ENCODE measurements at places on chromosomes 12 and 14.

DNA sequence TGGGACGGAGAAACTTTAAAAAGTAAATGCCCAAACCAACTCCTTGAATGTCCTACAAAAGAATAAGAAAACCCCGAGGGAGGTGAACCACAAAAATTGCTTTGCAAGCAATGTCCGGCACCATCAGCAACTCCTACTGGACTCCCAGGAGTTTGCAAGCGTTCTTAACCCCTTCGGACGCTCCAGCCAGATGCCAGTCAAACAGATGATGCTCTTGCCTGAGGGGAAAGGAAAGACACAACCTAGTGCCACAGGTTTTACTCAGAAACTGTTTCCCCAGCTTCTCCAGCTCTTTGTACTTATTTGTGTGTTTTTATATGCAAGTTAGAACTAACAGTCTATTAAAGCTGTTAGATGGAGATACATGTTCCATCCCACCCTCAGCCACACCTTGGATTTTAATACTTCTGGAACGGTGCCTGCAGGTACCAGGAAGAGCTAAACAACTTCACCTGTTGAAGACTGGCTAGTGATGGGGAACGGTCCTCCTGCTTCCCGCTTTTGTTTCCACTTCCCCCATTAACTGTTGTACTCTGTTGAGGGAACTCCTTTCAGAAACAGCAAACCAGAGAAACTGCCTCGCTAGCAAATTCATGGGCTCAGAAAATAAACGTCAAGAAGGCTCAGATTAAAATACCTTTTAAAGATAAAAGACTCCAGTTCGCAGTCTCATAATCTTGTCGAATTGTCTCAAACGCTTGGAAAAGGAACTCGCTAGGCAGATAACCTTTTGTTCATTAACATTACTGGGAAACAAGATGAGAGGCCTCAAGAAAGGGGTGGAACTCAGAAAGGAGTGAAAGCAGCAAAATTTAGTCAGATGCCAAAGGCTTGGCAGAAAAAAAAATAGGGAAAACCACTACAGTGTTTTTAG is 1.1 kb upstream of the FERMT2 start:
- DNase-seq, result no peak

GRCh38 chr14:24171422-24172260 is at the start of gene REC8:
Gene REC8, plus strand, starts transcription at chr14:24172080. Its CDS starts 473 bp downstream, at chr14:24172553.
- DNase-seq, result peak; percentile 94

DNA sequence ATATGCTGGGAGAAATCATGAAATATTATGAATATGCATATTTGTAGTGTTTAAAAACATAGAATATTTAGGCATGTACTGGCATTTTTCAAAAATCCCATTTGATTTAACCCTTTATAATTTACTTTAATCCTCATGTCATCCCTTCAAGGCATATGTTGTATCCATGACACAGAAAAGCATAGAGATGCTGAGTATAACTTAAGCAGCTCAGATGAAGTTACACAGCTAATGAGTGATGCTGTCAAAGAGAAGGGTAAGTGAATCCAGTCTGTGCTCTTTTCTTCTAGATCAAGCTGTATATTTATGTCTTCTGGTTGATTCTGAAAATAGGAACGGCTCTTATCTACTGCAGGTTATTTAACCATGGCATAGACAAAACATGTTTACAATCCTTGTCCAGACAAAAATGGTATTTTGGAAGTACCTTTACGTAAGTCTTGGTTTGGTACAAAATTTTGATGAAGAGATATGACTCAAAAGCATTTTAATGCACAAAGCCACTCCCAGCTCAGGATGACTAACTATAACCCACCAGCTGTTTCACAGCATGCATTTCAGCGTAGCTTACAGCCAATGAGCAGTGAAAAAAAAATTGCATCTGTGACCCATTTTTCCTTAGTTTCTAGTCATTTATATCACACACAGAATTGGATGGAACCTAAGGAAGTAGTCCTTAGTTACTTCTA is 201.7 kb downstream of the STXBP6 start:
- DNase-seq, result no peak

DNA sequence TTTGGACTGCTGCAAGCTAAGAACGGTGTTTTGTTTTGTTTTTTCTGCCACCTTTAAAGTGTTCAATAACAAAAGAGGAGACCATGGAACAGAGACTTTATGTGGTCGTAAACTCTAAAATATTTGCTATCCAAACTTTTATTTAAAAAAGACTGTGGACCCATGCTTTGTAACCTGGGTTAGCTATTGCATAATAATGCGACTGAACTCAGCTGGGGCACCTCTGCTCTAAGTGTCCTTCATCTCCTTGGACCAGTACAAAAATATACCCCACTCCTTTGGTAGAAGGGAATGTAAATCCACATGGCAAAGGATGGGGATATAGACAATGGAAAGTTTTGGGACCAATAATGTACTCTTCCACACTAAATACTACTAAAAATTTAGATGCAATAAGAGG is 65.5 kb downstream of the GPATCH2L start:
- DNase-seq, result no peak

DNA sequence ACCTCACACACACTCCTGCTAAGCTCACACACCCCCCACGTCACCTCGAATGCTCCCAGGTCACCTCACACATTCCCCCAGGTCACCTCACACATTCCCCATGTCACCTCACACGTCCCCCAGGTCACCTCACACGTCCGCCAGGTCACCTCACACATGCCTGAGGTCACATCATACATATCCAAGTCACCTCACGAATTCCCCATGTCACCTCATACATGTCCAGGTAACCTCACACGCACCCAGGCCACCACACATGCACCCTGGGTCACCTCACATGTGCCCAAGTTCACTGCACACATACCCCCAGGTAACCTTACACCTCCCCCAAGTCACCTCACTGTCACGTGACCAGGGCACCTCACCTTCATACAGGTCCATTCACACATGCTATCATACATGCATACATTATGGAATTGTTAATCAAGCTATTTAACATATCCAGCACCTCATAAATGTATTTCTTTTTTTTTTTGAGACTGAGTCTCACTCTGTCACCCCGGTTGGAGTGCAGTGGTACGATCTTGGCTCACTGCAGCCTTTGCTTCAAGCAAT is 640.3 kb downstream of the TMEM121 start:
- DNase-seq, result peak; percentile 51

- DNase-seq, result no peak
These were observed 4.5 kb upstream of the DPF3 start for GRCh38 chr14:72898448-72898847.

GRCh38 chr14:101001311-101002069 is 98.0 kb upstream of the RTL1 start:
- DNase-seq, result peak; percentile 47

DNA sequence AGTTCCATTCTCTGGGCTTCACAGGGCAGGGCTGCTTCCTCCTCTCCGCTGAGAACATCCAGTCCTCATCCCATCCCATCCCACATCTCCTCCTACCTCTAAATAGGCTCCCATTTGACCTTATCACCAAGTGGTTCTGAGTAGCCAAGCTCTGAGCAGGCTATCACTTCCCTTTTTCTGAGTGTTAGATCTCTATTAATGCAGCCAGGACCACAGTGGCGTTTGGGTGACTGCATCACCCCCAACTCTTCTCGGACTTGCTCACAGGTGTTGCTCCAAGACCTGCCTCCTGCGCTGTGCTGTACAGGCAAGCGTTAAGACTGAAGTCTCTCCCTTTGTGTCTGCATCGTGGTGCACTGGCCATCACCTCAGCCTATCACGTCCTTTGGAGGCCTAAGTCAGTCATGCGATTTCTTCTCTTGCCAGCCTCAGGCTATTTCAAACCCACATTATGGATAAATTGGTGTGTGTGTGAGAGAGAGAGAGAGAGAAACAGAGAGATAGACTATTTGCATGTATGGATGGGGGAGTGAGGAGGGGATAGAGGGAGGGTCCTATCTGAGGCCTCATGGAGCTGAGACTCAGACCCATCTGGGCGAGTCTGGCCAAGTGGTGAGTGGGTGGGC is 12.4 kb upstream of the HHIPL1 start:
- DNase-seq, result no peak

- no peak for DNase-seq
These were observed 1.5 kb downstream of the TMEM132C start for GRCh38 chr12:128268379-128268995.

GRCh38 chr12:131856366-131857097 is 28.3 kb downstream of the MMP17 start:
- no peak for DNase-seq

GRCh38 chr12:98456576-98457573 is 58.5 kb upstream of the TMPO start:
- DNase-seq, result peak; percentile 79

- DNase-seq, result no peak
These were observed 6.5 kb downstream of the ERC1 start for GRCh38 chr12:997505-997904.

- no peak for DNase-seq
These were observed 221.7 kb downstream of the ALG10B start for GRCh38 chr12:38538319-38538718.

- DNase-seq, result no peak
These were observed 2.1 kb downstream of the WSB2 start for GRCh38 chr12:118058881-118059280.

GRCh38 chr12:57230381-57231155 is 1.1 kb downstream of the SHMT2 start:
- DNase-seq, result peak; percentile 72

DNA sequence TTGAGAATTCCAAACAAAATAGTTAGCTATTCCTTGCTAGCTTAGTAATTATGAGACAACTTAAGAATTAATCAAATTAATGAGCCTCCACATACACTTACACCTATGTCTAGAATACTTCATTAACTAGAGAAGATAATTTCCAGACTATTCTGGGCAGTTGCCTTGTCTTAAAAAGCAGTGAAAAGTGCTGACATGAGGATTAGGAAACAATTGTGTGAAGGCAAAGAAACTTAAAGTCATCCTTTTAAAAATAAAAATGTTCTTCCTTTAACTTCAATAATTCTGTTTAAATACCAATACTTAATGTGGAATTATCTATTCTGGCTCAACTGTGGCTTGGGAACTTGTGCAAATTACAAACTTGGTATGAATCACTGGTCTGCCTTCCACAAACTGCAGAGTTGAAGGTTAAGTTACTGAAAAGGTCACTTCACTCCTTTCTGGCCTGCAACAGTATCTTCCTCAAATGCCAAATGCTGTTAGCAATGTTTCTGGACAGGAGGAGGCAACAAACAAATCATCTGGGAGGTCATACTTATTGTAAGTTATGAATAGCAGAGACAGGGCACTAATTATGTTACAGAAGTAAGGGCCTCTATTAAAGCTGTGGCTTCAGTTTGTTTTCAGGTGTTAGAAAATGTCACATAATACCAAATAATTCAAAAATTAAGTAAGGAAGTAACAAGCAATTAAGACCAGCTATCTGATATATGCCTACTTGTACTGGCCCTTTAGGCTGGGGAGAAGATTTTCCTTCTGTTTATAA is 19.2 kb downstream of the PPTC7 start:
- no peak for DNase-seq

DNA sequence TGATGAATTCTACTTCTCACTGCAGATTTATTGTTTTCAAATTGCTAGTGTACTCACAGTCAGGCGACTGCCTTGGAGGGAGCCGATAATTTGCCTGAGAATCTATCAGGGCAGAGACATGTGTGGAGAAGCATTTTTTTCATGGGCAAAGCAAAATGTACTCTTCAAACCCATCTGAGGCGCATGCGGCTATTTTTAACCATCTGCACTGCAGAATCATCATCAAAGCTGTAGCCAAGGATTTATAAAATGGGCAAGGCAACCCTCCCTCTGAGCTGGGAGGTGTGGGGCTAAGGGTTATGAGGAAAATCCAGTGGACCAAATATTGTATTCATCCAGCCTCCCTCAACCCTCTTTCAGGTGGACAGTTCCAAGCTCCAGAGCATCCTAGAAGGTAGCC is 37.7 kb downstream of the BEST3 start:
- DNase-seq, result no peak

DNA sequence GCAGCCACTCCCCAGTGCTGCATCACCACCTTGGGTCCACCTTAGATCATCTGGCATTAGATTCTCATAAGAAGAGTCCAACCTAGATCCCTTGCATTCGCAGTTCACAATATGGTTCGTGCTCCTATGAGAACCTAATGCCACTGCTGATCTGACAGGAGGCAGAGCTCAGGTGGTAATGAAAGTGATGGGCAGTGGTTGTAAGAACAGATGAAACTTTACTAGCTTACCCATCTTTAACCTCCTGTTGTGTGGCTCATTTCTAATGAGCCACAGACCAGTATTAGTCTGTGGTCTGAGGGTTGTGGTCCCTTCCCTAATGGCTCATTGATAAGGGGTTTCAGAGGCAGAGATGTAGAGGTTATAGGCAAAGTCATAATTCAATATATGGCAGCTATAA is 615.9 kb upstream of the MIS18BP1 start:
- DNase-seq, result no peak

DNA sequence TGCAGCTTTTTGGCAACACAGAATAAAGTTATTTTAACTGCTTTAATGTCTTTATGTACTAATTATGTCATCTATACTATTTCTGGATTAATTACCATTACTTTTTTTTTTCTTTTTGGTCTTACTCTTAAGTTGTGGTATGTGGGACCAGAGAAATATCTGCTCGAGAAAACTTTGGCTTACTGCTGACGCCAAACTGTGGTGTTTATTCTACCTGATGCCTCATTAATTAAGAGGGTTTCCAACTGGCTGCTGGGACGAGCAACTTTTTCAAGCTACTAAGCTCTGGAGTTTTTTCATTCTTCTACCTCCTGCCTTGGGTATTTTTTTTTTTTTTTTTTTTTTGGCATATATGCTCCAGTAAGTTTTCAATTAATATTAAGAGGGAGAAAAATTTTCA is 1257.5 kb downstream of the FSCB start:
- no peak for DNase-seq

DNA sequence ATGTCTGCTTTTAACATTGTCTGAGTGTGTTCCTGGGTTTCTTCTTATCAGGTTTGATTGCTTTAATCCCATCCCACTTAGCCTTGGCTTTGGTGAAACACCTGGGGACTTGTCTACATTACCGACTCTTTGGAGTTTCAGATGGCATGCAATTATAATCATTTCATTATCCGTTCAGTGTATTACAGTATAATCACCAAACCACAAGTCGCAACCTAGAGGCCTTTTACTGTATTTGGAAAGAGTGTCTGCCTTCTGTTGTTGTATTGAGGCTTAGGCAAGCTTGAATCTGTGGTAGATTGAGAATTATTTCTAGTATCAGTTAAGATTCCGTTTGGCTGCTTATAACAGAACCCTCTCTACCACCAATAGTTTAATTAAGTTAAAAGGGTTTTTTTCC is 103.9 kb downstream of the TGFB3 start:
- DNase-seq, result no peak

DNA sequence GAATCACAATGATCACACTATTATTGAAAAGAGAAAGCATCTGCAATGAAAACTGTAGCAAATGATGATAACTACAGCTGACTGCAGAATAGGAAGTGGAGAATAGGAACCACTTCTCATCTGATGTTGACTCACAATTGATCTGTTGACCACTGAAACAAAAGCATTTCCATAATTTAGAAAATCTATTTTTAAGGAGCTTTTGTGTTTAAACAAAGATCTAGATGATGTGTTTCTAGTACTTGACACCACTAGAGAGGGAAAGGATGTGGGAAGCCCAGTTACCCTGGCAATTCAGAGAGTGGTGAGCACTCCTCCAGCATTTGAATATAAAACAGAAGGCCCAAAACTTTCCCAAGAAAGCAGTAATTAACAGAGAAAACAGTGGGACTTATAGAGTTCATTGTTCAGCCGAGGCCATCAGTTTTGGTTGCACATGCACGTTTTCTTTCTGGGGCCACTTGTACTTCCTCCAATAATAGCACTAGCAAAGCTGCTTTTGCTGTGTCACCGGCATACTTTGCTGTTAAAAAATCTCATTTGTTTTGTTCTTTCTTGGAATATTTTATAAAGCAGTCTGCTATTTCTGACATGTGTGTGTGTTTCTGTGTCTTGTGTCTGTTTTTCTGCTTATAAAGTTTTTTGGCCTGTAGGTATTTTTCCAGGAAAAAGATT is 76.1 kb upstream of the HECTD1 start:
- DNase-seq, result no peak

All from spleen (tissue), 13 donors.